ENCODE measurements at places on chromosomes 12 and 14.

DNA sequence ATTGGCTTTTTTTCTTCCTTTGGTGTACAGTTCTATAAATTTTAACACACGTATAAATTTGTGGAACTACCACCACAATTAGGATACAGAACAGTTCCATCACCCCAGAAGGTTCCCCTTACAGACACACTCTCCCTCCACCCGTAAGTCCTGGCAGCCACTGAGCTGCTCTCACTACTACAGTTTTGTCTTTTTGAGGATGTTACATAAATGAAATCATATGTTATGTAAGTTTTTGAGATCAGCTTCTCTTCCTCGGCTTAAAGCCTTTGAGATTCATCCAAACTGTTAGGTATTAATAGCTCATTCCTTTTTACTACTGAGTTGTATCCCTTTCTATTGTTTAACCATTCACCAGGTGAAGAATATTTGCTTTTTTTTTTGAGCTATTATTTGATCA is 74.3 kb upstream of the SLC24A4 start:
- DNase-seq = no peak

DNA sequence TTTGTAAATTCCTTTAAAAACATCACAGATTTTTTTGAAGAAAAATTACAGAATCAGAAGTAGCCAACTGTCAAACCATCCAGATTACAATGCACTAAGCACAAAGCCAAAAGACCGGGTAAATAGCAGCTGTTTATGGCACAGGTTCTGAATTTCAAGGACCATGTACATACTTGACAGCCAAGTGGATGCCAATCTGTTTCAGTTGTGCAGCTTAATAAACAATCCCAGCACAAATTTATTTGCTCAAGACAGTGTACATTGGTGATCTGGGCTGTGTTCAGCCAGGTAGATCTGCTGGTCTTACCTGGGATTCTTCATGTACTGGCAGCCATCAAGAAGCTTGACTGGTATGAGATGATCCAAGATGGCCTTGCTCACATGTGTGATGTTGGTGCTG is 229.8 kb upstream of the FLRT2 start:
- DNase-seq = no peak

DNA sequence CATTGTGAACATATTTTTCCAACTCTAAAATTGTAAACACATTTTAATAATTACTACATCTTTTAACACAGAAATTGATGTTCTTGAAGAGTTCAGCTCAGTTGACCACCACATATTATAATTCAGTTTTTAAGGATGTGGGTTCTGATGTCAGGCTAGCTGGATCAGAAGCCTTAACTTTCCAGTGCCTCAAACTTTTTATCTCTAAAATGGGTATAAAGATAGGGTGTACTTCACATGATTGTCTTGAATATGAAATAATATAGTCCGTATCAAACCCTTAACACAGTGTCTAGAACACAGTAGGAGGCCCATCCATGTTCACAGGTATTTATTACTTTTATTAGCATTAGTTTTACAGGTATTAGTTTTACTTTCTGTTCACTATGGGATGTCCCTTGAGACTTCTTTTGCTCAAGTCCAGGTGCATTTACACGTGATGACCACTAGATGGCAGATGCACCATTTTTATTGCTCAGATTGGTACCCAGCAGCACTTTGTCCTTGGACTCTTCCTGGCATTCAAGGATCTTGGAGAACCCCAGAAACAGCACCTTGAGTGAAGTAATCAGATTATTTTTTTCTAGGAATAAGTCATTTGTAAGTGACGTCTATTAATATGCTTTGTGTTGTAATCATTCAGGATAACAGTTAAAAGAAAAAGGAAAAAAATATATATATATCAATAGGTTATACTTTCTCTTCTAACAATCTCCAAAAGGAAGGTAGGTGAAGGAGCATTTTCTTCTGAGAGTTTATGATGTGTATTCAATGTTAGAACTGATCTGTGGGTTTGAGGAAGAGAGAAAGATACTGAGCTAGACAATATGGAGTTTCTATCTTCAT is 580.2 kb downstream of the ETNK1 start:
- peak; percentile 74 for DNase-seq

GRCh38 chr12:42756841-42757623 is 167.5 kb upstream of the PRICKLE1 start:
- DNase-seq = peak; percentile 41

GRCh38 chr12:1203735-1204019 is 212.7 kb downstream of the ERC1 start:
- DNase-seq = no peak

GRCh38 chr12:124582108-124582424 is 14.7 kb upstream of the NCOR2 start:
- DNase-seq = no peak

GRCh38 chr14:69354383-69355153 is 43.5 kb downstream of the ERH start:
- DNase-seq = peak; percentile 95

GRCh38 chr14:83924259-83924658 is 1605.7 kb upstream of the FLRT2 start:
- DNase-seq = no peak

- no peak for DNase-seq
Observed at GRCh38 chr14:61812347-61813095, 50.3 kb downstream of the SNAPC1 start.

DNA sequence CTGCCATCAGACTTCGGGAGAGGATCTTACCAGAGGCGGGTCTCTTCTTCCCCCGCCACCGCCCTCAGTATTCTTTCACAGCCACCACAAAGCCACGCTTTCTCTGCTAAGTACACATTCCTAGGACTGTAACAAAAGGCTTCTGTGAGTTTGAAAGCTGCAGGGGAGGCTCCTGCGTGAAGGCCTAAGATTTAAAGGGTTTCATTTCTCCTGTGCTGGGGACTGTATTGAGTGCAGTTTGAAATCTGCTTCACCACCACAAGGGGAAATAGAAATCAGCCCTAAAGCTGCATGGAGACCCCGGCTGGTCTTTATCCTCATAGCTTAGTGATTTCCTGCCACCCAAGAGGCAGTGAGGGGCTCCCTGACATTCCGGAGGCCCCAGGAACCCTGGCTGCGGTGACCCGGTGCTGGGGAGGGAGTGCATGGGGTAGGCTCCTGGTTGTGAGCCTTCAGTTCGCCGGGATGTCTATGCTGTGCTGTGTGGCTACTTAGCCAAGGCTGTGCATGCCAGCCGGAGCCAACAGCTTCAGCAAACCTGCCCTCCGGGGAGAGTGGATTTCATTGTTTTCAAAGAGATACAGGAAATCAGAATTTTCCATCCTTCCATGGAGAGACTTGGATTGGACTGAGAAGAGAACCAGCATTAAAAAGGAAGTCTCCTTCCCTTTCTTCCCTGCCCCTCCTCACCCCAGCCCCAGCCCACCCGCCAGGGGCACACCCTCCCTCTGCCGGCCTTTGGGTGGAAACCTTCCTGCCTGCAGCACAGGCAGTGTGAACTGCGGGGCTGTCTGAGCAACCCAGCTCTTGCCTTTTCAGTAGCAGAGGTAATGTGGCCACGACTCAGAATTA is 163.3 kb downstream of the ETV6 start:
- peak; percentile 78 for DNase-seq

DNA sequence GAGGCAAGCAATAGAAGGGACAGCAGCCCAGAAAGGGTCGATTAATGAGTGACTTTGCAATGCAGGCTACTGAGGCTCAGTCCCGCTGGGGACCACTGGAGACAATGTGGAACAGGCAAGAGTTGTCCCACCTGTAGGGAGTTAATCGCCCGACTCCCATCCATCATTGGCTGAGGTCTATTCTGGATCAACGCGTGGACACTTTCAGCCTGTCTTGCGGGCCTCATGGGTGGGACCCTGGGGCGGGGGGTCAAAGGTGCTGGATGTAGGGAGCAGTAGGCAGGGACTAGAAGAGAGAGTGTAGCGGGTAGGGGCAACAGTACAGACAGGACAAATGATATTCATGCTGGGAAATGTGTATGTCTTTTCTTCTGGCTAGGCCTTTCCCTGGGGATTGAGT is 6.1 kb downstream of the IFI27L2 start:
- DNase-seq = no peak

DNA sequence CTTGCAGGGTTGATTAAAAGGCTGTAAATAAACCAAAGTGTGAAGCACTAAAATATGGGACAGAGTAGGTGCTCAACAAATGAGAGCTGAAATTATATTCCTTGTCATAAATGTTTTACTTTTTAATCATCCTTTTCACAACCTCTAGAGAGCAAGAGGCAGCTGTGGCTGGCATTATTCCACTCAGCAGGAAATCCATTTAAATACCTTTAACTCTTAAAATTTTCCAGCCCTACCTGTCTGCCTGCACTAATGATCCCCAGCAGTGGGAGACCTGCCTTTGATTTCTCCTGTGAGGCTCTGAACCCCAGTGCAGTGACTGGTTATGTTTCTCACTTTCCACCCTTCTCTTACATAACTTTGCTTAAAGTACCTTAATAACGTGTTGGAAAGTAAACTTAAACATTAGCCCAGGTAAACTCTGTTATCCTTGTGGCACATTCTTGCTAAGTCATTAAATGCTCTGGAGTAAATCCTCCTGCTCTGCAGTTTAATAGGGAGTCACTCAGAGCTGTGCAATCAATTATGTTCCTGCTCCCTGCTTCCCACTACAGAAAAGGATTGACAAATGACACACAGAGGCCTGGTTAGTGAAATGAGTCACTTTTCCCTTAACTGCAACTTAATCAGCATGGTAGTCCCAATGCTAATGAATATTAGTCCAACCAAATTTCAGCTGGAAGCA is 755.7 kb upstream of the USP15 start:
- no peak for DNase-seq

- no peak for DNase-seq
Observed at GRCh38 chr12:120588948-120589930, 8.0 kb upstream of the POP5 start.

GRCh38 chr12:88884600-88884999 is 304.3 kb upstream of the KITLG start:
- DNase-seq = peak; percentile 60

DNA sequence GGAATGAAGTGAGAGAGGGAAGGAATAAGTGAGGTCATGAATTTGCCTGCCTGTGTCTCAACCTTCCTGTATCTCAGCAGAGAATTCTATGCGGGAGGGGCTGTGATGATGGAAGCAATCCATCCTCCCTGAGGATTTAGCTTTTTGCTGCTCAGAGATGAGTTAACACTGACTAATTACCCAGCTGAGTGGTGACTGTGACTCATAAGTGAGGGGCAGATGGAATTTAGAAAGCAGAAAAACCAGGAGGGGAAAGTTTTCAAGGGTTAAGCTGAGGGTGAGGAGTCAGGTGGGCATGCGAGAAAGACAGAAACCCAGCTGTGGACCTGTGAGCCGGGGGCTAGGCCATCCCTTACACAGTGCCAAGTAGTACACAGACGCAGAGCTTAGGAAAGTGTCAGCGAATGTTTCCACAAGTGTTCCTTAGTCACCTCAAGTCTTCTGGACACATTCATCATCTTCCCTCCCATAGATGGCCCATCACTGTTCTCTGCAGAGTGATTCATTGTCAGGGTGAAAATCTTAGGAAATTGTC is 277.9 kb downstream of the IPO8 start:
- DNase-seq = no peak

Data from GM12865 (cell line).